Hematopoietic multipotent progenitor cell treated with erythropoietin and hydrocortisone succinate and interleukin-3 and kit ligand, for 8 days (in vitro differentiated cells): ENCODE measurements at places on chromosomes 1 and 21.

DNA sequence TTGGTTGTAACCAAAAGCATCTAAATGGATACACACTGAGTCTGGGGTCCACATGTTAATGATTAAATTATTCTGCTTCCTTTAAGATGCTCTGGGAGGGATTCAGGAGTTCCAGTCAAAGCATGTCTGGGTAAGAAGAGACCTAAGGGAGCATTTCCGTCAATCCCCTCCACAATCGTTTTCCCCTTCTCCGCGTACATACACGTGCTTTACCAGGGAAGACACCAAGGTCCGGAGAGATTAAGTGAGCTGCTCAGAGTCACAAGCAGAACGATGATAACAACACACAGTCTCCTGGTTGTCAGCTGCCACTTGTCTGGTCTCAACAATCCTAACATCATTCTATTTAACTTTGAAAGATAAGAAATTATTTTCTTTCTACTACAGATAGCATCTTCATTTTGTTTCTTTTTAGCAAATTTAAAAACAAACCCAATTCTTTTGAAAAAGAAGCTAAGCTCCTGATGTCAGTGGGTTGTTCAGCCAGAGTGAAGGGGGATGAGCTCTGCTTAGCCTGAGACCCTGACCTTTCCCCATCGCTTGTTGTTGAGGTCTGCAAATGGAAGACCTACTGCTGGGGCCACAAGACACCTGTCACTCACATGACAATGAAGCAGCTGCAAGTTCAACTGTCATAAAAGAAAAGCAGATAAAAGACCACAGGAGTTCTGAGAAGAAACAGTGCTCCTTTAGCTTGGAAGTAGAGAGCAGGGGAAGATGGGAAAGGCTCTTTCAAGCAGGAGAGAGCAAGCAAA, 4.5 kb downstream of the PAFAH2 start:
- DNase-seq: peak; percentile 35

DNA sequence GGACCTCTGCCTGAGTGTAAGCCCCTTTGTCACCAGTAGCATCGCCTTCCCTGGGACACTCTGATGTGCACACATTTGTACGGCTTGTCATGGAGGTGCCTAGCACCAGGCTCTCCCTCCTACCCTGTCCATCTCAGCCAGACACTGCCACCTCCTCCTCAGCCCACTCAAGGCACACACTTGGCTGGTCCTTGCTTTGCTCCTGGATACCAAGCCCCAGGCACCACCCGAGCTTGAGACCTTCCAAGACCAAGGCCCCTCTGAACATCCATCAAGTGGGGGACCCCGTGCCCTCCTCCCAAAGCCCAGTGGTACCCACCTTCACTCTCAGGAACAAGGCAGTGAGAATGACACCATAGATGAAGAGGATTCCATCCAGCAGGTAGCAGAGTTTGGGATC, 78.0 kb downstream of the CD247 start:
- DNase-seq: no peak

DNA sequence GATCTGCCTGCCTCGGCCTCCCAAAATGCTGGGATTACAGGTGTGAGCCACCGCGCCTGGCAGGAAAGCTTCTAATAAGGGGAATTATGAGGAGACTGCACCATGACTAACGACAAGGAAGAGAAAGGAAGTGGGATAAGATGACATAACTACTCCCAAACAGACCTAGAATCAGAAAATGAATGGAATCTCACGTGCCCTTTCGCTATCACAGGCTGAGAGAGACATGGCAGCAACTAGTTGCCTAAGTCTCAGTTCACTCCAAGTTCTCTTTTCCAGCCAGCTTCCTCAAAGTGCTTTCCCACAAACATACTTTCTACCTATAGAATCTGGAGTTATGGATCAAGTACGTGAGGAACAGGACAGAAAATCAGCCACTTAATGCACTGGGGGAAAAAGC, 2.0 kb downstream of the PI4KB start:
- DNase-seq: no peak

- no peak for DNase-seq
These were observed 241.2 kb upstream of the MAP1LC3C start for GRCh38 chr1:242240077-242240476.

GRCh38 chr1:31748365-31748764, 15.8 kb downstream of the ADGRB2 start:
- DNase-seq: no peak

- DNase-seq: no peak
These were observed 108.7 kb upstream of the RNPC3 start for GRCh38 chr1:103416681-103417286.

DNA sequence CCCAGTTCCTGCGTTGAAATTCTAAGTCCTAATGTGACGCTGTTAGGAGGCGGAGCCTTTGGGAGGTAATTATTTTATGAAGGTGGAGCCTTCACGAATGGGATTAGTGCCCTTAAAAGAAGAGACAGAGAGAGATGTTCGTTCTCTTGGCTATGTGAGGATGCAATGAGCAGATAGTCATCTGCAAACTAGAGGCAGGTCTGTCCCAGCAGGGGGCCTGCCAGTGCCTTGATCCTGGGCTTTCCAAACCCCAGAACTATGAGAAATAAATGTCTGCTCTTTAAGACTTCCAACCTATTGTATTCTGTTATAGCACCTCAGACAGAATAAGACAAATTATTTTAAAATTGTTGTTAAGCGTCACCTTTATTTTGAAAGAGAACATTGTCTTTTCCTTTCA, 123.1 kb upstream of the KCNJ6 start:
- no peak for DNase-seq

DNA sequence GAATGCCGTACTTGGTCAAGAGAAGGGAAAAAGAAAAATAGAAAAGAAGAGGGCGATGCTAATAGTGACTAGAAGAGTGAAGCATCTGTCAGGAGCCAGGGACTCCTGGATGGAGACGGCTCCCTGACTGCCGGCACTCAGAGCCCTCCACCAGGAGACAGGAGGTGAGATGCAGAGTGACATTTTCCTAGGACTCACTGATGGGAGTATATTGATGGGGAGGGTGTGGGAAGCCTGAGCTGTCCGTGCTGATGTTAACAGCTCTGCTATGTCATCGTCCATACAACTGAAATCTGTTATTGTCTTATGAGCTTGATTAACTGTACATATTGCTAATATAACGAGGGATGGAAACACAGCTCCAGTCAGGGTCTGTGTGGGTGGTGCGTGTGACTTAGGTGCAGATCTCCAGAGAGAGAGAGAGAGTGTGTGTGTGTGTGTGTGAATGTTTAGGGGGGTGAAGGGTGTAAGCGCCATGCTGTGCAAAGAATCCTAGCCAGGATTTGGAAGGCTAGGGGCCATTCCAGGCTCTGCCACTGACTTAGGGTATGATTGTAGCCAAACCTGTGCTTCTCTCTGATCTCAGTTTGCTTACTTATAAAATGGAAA, 123.0 kb upstream of the KLHDC7A start:
- DNase-seq: no peak
